ENCODE measurements at places on chromosomes 4 and X. TPM values are rescaled to one million over a fixed set of nuclear protein-coding genes. Genes with fewer than 3 reads are reported as not detected.

- no peak for DNase-seq
Measured at GRCh38 chr4:74041418-74041817, 2.9 kb upstream of the CXCL3 start.

GRCh38 chr4:156330436-156331031 lies 376.9 kb upstream of the CTSO start:
- no peak for DNase-seq

Gene FBXL5
- total RNA-seq, result 89.3 TPM

Gene CORIN
- not detected for total RNA-seq

Gene FAM184B
- not detected for total RNA-seq

All from A172 (cell line).